ENCODE measurements at places on chromosomes 16 and 17.

- no peak for DNase-seq
Measured at GRCh38 chr16:25014500-25015147, 545 bp downstream of the ARHGAP17 start.

GRCh38 chr17:38448208-38448771 lies 20.0 kb downstream of the ARHGAP23 start:
- no peak for DNase-seq

DNA sequence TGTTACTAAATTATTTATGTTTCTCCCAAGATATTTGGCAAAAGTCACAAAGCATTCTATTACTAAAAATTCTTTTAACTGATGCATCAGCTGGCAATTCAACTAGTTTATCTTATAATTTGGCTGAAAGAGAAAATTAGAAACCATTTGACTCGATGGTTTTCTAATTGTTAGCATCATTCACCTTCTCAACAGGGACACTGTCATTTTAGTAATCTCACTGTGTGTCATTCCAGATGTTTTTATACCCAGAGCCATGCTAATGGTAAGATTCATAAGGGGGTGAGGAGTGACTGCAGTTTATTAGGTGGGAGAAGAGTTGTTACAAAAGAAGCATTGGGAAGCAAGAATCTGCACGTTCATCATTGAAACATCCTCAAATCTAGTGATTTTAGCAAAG lies 124.9 kb downstream of the ABCA8 start:
- no peak for DNase-seq

- no peak for DNase-seq
Measured at GRCh38 chr16:66950971-66951790, 9.9 kb upstream of the CES3 start.

- DNase-seq = no peak
Measured at GRCh38 chr17:5745111-5745813, 161.0 kb upstream of the NLRP1 start.

DNA sequence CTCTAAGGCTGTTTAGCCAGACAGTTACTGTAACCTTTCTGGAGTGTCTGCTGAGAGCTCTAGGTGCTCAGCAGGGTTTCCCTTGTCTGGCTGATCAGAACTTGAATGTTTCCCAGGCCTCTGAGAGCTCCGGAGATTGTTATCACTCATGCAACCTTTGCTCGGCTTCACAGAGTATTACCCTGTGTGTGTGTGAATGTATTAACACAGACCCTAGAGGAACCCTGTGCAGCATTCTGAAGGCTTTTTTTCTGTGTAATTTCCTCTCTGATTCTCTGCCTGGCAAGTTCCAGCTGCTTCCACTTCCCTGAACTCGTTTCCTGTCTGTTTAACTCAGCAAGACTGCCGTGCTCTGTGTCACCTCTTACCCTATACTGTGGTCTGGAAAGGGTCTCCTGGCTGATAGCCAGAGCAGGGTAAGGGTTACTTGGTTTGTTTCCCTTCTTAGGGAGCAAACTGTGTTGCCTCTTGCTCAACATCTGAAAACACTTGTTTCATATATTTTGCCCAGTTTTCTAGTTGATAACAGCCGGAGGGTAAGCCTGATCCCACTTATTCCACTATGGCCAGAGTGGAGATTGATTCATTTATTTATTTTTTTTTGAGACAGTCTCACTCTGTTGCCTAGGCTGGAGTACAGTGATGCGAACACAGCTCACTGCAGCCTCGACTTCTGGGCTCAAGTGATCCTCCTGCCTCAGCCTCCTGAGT lies 21.7 kb downstream of the PRMT7 start:
- no peak for DNase-seq

GRCh38 chr16:54288835-54289241 lies 2.3 kb upstream of the IRX3 start:
- no peak for DNase-seq
